ENCODE measurements at places on chromosomes 13 and 19.

DNA sequence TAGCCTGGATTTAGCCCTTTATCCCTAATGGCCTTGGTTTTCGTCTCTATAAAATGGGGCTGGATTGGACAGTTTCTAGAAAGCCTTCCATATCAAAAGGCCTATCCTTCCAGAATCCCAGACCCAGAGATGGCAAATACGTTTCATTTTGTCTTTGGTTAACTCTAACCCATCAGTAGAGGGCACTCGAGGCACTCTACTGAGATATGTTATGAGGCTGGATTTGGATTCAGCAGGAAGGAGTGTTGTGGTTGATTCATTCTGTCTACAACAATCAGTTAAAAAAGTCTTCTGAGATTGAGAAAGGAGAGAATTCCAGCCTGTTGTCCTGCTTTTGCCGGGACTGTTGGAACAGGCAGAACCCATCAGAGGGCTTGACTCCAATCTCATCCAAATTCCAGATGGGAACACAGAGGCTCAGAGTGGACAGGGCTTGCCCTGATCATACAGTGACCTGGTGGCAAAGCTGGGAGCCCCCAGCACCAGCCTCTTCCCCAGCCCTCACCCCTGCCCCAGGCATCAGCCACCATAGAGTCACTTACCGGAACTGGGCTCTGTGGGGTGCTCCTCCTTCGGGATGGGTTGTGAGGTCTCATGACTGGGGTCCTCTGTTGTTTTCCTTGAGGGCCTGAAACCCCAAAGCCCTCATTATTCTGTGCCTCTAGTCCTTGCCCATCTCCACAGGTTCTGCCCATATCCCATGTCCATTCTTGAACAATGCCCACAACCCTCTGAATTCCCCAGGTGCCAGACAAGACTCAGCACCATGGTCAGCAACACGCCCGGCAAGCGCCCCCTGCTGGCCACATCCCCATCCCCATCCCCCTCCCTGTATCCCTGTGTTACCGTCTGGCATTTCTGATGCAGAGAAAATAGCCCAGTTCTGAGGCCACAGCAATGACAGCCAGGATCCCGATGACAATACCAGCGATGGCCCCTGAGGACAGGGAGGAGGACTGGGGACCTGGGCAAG, 12.3 kb upstream of the ZNF180 start:
- no peak for DNase-seq

GRCh38 chr19:18593367-18594095, 4.9 kb downstream of the REX1BD start:
- DNase-seq = no peak

DNA sequence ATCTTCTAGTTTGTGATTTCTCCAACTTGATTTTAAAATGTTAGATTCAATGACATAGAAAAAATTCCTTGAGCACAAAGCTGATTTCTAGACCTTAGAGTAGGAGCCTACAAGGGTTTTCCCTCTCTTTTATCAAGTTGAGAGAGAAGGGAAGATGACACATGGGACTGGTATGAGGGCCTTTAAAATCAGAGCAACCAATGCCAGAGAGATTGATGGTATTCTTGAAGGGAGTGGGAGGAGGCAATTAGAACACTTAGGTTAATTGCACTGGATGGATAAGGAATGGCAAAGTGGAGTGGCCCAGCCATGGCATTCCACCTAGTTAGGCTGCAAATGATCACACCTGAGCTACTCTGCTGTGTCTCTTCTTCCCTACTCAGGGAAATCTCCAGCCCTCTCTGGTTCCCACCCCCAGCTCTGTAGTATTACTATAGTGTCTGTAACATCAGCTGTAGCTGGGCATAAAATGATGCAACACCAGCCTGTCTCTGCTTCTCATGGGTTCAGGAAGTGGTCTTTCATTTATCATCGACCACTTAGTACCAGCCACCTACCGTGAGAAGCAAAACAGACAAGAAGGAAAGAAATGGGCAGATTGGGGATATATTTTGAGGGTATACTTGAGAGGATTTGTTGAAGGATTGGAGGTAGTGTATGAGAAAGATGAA, 333.6 kb downstream of the DLEU7 start:
- DNase-seq = no peak

- no peak for DNase-seq
Measured at GRCh38 chr19:45069056-45069455, 7.2 kb downstream of the ZNF296 start.

DNA sequence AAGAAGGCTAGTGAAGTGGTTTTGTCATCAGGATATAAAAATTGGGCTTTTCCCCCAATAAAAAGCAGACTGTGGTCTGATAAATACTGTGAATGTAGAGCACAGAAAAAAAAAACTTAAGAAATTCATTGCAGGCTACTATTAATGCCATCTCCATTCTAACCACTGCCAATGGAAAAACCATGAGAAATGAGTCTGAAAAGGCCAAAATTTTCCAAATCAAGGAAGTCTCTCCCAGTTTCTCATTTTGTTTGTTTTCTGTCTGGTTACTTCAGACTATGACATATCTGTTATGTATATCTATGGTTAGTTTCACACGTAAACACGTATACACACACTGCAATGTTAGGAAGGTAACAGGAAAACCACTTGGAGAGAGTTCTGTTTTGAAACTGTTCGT, 193.6 kb upstream of the TSC22D1 start:
- no peak for DNase-seq

DNA sequence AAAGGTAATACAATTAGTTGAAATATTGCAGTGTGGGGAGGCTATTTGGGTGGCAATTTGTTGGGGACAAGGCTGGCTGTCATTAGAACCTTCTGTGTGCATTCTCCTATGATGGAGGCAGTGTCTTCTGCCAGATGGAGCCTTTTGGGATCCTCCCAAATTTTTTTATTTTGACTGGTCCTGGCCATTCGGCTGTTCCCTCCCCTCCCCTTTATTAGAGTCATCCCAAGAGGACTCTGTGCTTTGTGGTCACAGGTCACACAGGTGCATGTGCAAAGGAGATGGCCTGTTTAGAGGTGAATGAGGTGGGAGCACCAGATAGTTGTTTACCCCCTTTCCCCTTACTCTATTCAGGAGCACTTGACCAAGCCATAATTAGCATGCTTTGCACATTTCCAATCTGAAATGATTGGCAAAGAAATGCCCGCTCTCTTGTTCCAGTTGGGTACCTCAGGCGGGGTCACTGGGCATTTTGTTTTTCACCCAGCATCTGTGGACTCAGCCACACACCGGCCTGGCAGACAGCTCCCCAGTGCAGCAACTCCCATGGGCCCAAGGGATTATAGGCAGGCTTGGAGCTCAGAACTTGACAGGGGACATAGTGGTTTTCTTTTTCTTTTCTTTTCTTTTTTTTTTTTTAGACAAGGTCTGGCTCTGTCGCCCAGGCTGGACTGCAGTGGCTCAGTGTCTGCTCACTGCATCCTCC, 19.8 kb downstream of the GATAD2A start:
- DNase-seq = no peak

GRCh38 chr13:102317593-102317992, 84.3 kb downstream of the FGF14 start:
- DNase-seq = no peak

DNA sequence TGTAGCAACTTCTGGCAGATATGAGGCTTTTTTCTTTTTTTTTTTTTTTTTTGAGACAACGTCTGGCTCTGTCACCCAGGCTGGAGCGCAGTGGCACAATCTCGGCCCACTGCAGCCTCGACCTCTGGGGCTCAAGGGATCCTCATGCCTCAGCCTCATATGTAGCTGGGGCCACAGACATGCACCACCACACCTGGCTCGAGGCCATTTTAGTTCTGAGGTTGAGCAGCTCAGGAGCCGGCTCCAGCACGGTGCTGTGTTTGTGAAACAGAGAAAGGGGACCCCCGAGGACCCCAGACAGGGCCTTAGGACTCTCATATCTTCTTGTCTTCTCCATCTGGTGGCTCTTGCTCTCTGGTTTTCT, 3.4 kb upstream of the FLT3LG start:
- DNase-seq = no peak

DNA sequence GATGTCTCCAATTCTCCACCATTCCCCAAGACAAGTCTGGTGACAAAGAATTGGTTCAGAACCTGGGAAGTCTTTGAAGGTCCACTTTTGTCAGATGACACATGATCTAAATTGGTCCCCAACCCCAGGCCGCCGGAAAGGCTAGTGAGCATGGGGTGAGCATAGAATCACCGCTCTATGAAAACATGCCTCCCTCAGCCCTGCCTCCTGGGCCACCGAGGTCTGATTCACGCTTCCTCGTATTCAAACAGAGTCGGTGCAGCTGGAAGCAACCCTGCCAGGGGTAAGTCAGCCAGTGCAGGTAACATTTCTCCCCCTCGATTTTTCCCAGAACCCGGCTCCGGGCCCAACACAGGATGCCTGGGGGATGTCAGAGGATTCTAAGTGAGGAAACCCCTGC, 33.9 kb upstream of the KLF2 start:
- DNase-seq = no peak

DNA sequence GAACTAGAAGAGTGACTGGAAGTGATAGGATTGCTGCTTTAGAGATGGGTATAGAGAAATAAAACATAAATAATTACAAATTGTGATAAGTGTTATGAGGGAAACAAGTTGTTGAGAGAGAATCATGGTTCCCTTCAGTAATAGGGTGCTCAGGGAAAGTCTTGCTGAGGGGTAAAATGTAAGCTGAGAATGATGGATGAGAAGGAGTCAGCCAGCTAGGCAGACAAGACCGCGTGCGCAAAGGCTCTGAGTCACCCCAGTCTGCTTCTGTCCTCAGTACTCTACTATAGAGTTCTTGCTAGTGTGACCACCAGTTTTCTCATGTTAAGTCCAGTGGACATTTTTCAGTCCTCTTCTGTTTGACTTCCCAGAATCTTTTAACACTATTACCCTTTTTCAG, 39.5 kb downstream of the PCCA start:
- no peak for DNase-seq

DNA sequence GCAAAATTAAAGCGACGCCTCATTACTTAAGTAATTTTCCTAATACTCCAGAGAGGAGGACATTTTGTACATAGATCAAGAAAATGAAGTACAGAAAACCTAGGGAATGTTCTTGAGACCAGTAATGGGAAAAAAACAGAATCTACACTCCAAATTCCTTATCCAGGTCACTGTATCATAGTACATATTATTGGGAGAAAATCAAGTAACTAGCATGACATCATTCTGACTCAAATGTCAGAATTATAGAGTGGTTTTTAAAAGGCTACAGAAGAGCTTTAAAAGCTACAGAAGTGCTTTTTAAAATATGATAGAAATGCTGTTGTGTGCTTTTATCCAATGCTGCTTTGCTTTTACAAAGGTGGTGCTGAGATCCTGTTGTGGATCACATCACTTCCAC, 86.3 kb upstream of the SLC15A1 start:
- no peak for DNase-seq

DNA sequence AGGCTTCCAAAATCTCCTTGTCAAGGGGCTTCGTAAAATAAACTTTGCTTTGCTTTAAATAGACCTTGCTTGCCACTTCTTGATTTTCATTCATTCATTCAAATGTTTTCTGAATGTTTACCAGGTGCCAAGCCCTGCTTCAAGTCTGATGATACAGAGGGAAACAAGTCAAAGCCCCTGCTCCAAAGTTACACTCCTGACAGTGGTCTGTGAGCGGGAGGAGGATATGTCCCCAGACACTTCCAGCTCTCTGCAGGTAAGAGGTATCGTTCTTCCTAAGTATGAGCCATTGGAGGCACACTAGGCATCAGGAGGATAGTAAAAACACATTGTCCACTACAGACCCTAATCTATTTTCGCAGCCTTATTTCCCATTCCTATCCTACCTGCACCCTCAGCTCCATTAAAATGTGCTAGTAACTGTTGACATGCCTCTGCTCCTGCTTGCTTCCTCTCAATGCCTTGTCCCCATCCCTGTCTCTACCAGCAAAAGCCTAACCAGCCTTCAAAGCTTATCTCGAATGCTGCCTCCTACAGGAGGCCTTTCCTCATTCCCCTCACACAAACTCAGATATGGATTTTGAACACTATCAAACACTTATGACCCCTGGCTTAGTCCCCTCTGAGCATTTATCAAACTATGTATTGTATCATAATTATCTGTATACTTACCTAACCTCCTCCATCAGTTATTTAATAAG, 6.2 kb upstream of the WBP4 start:
- no peak for DNase-seq

- DNase-seq = no peak
Measured at GRCh38 chr19:46520616-46521015, 24.9 kb upstream of the PNMA8B start.

Data from HFF-Myc (cell line).